BE2C (cell line): ENCODE measurements at places on chromosomes 13 and 19.

DNA sequence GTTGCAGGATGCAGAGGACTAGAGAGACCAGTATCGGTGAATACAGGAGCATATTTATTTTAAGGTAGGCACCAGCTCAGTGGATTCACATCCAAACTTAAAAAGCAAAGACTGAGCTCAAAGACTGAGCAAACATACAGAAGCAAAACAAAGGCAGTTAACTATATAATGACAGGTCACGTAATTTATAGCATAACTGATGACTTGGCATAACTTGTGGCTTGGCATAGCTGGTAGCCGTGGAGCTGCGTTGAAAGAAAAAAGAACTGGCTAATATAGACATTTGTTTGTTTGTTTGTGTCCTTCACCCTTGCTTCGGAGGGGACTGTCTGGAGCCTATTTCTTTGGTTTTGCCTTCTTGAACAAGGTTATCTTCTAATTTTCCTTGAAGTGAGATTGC is 33.7 kb downstream of the ZNF493 start:
- DNase-seq: no peak

DNA sequence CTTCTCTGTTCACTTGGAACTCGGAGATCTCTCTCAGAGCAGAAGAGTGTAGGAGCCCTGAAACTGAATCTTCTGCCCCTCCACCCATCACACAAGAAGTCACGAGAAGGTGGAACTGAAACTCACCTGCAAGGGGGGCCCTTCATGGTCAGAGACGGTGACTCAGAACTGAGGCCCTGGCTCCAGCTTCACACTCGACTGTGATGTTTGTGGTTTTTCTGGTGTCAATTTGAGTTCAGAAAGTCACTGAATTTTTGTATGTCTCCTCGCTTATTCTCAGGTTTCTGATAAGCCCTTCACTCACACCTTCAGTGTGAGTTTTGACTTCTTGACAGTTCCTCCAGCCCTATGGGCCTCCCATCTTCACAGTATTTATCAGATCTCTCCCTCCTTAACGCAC is 23.1 kb downstream of the SIGLEC5 start:
- no peak for DNase-seq

DNA sequence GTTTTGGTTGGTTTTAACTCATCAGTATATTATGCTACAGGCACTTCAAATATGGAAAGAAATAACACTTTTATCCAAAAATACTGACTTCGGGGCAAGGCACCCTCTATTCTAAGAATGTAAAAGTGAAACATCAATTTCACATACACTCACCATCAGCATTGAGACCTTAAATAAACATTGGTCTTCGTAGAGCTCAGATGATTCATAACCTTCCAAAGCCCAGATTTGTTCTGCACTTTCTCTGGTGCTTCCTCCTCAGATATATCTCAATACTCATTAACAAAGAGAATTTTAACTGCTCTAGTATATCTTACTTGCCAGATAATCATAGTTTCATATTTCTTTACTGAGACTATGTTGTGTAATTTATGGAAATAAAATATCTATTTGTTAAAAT is 794.3 kb downstream of the LIG4 start:
- DNase-seq: no peak

- DNase-seq: no peak
Observed at GRCh38 chr19:5877882-5878281, 7.5 kb upstream of the FUT5 start.

DNA sequence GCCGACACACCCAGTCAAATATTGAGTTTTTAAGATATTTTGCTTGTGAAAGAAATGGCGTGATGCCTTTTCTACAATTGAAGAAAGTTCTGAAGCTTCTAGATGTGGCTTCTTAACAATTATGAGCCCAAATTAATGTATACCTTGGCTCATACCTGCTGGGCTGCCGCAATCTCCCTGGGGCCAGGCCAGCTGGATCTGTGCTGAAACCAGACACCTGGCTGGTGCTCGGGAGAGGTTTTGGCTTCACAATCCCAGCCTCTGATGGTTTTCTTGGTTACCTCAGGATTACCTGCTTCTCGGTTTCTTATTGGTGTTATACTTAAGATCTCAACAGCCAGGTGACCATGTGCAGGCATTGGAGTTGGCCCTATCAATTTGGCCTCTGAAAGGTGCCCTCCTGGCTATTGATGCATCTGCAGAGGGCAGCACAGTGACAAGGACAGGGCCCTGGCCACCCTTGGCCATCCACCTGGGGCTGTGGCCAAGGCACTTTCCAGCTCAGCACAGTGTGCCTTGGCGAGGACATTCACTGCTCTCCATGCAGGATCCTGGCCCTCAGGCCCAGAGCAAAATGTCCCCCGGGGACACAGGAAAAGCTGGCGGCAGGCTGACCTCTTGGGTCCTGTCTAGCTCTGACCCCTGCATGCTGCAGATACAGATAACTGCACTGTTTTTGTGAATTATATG is 305.0 kb downstream of the ZNF536 start:
- no peak for DNase-seq

DNA sequence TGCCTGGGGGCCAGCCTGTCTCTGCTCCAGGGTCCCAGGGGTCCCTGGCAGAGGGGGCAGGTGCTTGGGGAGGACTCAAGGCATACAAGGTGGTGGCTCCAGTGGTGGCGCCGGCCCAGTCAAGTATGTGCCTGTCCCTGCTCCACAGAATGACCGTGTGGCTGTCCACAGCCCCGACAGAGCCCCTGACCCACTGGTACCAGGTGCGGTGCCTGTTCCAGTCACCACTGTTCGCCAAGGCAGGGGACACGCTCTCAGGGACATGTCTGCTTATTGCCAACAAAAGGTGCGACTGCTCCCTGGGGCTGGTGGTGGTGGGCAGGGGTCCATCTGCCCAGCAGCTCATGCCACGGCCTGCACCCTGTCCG is 8.2 kb downstream of the YIPF2 start:
- DNase-seq: no peak

- no peak for DNase-seq
Observed at GRCh38 chr13:57409656-57410055, 221.9 kb upstream of the PCDH17 start.

GRCh38 chr13:110426735-110427134 is 119.7 kb downstream of the COL4A2 start:
- no peak for DNase-seq

DNA sequence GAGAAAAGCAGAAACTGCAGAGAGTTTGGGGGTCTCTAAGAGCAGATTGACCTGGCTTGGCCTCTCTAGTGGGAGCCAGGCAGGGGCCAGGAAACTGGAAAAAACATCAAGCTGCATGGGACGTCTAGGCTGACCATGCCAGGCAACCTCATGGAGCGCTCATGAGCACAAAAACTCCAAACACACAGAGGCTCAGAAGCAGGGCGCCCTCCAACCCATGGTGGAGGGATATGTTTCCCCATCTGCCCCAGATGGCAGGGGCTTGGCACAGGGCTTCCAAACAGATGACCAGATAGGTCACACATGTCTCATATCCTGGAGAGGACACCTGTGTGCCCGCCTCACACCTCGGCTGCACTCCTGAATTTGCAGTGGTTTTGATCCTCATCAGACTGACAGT is 879.0 kb downstream of the UQCRFS1 start:
- DNase-seq: no peak

DNA sequence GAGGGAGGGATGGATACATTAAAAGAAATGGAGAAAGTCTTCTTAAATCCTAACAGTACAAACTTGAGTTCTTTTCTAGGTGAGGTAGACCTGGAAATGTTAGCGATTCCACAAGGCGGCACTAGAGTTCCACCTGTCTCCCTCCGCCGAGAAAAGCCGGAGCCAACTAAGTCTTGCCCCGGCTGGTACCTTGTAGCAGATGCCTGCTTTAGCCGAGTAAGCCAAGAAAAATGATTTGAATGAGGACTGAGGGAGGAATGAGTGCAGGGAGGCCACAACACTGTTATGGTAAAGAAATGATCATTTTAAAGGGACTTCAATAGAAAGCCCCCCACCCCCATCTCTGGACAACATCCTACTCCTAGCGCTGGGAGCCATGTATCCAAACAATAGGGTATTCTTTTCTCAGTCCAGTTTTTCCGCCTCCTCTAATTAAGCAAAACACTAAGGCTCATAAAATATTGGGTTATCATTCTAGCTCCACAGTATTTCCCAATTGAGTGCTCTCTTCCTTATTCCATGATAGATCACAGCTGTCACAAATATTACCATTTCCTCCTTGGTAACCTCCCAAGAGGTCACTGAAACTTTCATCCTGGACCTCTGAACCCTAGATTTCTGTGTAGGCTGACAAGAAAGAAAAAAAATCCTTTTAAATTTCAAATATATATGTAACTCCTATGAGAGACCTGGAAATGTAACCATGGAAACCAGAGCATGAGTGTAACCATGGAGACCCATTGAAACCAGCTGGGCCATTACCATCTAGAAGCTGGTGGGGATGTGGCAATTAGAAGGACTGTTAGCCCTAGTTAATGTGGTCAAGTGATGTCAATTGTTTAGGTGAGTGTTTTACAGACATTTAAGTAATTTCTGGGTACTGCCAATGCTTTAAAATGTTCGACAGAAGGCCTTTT is 58.3 kb downstream of the GPALPP1 start:
- DNase-seq: peak; percentile 80

DNA sequence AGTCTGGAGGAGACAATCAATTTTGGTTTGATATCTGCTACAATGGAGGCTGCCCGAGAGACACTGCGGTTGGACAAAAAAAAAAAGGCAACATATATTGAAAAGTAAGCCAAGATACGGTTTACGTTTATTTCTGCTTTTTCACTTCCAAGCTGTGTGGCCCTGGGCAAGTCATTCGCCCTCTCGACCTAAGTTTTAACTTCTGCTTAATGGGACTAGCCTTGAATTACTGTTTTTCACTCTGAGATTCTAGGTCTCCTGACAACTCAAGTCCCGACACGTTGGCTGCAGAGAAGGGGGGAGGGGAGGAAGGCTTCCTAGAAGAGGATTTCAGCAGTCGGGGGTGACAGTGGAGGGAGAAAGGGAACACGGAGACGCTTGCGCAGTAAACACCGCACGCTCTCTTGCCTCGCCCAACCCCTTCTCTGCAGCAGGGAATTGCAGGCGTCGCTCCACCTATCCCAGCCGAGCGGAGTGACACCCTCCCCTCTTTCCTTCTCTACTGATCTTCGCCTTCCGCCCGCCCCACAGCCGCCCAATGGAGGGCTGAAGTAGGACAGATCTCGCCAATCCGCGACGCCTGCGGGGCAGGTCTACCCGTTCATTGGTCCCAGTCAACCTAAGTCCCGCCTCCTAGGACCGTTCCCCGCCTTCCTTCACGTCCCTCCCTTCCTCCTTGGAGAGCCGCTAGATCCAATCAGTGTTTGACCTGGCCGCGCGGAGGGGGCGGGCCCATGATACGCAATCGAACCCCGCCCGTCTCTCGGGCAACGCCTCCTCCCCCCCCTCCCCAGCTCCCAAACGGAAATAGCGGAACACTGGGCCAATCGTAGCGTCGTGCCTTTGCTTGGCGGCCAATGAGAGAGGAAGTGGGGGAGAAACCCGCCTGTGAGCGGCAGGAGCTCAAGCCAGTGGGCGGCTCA is 533 bp upstream of the AP2A1 start:
- peak; percentile 99 for DNase-seq

- DNase-seq: no peak
Observed at GRCh38 chr19:29495901-29496441, 29.8 kb upstream of the VSTM2B start.

DNA sequence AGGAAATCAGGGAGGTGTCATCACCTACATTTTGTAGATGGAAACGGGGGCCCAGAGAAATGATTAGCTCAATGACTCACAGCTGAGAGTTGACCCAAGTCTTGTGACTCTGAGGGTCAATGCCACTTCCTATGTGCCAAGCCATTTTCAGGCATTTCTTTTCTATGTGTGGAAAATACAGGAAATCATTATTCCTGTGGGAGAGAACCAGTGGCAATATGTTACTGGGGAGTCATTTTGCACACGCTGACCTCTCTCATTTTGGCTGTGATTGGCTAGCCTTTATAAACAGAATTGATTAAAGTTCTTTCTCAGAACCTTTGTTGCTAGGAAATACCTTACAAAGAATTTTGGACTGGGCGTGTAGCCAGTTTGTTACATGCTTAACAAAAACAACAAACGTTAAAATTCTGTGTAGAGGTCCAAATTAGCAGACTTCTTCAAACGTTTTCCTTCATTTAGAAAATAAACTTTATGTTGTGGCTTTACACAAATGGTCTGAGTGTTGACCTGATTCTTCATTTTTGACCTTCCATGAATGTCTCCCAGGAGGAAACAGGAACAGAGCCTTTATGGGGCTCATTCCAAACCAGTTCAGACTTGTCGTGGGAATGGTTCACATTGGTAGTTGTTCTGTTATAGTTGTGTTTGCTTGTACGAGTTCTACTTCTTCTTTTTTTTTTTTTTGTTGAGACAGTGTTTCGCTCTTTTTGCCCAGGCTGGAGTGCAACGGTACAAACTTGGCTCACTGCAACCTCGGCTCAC is 11.4 kb downstream of the PCCA start:
- no peak for DNase-seq

DNA sequence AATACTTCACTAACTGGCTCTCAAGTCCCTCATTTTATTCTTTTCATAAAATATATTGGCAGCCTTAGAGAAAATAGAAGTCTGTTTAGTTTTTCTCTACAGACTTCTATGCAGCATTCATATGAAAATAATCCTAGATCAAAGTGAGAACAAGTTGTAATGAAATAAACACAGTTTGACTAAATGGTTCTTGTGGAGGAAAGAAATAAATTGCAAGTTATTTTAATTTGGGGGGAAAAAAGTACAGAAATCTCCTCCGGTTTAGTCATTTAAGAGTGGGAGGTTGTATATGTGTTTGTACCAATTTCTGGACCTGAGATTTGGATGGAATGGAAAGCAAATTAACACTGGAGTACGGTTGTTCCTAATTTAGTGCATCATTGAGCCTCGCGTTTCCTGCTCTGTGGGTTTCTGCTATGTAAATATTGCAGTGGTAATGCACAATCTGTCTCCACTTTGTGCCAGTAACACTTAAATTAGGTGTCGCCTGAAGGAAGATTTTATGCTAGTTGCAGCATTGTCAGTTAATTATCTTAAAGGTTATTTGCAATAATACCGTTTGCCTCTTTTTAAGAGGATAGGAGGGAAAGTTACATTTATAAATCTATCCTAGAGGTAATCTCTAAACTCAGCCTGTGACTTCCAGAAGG is 100.2 kb downstream of the ZIC5 start:
- DNase-seq: no peak

- DNase-seq: no peak
Observed at GRCh38 chr19:2653710-2654707, 48.5 kb downstream of the GNG7 start.

GRCh38 chr19:45922281-45922680 is 7.7 kb upstream of the NANOS2 start:
- no peak for DNase-seq
